ENCODE measurements at places on chromosomes 3 and 15.

- no peak for DNase-seq
Measured at GRCh38 chr15:51750792-51751696, at the start of gene TMOD2. TMOD2 (plus strand) TSS chr15:51751597; CDS start chr15:51766442, 14,845 bp downstream.

GRCh38 chr3:176415661-176416295 is 781.5 kb downstream of the TBL1XR1 start:
- DNase-seq, result no peak

DNA sequence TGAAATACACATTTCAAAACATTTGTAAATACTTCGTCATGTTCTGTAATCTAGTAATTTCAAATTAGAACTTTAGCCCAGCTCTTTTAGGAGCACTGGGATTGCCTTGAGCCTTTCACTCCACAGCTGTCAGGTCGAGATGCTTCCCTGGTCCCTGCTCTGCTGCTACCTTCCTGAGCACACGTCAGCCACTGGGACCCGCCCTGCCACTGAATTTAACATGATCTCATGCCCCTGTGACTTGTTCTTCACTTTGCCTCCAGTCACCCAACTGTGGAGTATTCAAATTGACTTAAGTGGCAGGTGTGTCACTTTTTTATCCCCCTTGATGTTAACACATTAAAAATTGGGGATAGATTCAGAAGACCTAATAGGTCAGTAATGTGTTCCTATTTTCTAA is 3.3 kb downstream of the ARRDC4 start:
- DNase-seq, result no peak

DNA sequence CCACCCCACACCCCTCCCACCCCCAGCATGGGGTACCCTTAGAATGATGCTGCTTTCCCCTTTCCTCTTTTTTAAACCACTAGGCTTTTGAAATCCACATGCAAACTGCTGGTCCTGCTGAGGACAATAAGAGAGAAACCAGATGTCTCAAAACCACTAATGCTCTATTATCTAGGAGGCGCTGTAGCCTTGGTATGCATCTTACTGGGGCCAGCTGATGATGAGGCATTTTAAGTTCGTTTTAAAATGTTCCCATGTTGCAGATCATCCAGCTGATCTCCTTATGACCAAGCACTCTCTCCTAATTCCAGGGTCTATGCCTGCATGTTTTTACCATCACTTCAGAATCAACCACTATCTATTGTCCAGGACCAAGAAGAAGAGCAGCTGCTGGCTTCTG is 1.3 kb downstream of the NME9 start:
- no peak for DNase-seq

DNA sequence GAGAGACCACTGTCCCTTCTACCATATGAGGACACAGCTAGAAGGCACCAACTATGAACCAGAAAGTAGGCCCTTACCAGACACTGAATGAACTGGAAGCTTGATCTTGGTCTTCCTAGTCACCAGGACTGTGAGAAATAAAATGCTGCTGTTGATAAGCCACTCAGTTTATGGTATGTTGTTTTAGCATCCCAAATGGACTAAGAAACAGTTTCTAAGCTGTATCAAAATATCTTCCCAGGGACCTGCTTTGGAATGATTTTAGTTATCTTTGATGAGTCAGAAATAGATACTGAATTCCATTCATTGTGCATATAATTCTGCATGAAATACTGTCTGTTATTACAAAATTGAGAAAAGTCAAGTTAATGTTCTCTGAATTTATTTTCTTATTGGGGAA is 18.6 kb downstream of the WDR76 start:
- no peak for DNase-seq

- DNase-seq, result no peak
Measured at GRCh38 chr3:37973246-37974054, 17.1 kb upstream of the VILL start.

All from muscle of arm (tissue), 14 donors.